Activated CD8-positive, alpha-beta memory T cell treated with anti-CD3 and anti-CD28 coated beads, Interleukin-2, amount 10 ng/mL, durations not matched to agents 7 days and 5 days (primary cell): ENCODE measurements at places on chromosomes 6 and 20. TPM values are rescaled to one million over a fixed set of nuclear protein-coding genes. Genes with fewer than 3 reads are reported as not detected.

CLPSL1 gene
- total RNA-seq, result not detected

TMEM151B gene
- total RNA-seq, result not detected

ELOVL4 gene
- 2.1 TPM for total RNA-seq

FANCE gene
- 16.0 TPM for total RNA-seq

BLOC1S5 gene
- 23.7 TPM for total RNA-seq

APOBEC2 gene
- not detected for total RNA-seq

COL11A2 gene
- total RNA-seq, result 0.79 TPM

OR12D3 gene
- total RNA-seq, result not detected
